Suppressor macrophage treated with lipopolysaccharide for 4 hours (primary cell): ENCODE measurements at places on chromosomes 13 and 19.

DNA sequence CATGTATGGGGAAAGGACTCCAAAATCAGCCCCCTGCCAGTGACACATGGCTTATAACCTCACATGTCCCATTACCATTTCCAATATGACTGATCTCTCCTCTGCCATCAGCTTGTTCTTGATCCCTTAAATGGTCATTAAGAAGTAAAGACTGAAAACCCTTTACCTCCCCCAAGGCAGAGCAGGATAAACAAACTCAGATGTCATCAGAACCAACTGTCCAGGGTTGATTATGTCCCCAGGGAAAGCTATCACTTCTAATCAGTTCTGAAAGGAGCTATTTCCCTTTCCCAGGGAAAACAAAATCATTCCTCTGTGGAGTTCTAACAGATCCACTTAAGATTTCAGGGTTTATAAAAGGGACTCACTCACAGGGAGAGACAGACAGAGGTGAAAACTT lies 350.9 kb downstream of the SUCLA2 start:
- no peak for DNase-seq

DNA sequence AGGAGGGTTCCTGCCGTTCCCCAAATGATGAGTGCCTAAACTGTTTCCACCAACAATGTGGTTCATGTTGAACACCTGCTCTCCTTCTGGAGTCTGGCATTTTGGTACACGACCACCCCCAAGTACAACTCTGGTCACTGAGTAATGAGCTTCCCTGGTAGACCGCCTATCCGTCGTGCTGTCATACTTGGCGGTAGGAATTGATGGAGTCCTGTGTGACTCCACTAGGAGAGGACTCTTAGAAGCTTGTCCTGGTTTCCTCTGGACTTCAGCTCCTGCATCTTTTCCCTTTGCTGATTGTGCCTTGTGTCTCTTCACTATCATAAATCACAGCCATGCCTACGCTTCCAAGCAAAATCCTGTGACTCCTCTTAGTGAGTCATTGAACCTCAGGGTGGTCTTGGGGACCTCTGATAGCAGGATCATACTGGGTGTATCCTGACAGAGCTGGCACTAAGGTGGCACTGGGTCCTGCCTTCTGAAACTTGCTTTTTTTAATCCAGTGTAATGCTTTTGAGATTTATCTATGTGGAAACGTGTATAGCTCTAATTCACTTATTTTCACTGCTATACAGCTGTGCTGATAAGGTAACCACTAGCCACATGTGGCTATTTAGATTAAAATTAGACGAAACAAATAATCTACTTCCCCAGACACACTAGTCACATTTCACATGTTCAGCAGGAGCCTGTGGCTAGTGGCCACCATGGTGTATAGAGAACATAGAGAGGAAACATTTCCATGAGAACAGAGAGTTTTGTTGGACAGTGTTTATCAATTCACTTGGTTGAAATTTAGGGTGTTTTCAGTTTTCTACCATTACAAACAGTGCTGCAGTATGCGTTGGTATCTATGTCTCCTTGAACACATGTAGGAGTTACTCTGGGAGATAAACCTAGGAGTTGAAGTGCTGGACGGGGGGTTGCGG lies 6.1 kb upstream of the ASF1B start:
- DNase-seq, result no peak

- no peak for DNase-seq
Measured at GRCh38 chr19:50562329-50562728, 5.9 kb downstream of the LRRC4B start.

DNA sequence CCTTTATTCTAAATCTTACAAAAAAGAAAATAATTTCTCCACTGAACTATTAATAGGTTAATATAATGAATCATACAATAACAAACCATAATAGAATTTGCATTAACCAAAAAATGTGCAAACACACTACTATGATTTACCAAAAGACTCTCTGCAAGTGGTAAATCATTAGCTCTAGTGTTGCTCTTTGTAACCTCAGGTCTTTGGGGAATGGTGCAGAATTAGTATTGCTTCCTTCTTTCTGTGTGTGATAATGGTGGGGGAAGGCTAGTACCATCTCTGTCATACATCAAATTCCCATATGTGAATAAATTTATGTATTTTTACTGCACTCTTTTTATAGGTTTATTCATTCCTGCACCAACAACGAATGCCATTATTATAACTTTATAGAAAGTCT lies 105.1 kb downstream of the COG6 start:
- no peak for DNase-seq

GRCh38 chr19:57057036-57057686 lies 62.6 kb upstream of the USP29 start:
- DNase-seq, result no peak

- DNase-seq, result peak; percentile 86
Measured at GRCh38 chr19:55341171-55341588, 1.5 kb downstream of the KMT5C start.

- no peak for DNase-seq
Measured at GRCh38 chr13:90375851-90376250, 971.6 kb upstream of the MIR17HG start.

GRCh38 chr19:38411041-38411712 lies 8.3 kb downstream of the FAM98C start:
- DNase-seq, result no peak

DNA sequence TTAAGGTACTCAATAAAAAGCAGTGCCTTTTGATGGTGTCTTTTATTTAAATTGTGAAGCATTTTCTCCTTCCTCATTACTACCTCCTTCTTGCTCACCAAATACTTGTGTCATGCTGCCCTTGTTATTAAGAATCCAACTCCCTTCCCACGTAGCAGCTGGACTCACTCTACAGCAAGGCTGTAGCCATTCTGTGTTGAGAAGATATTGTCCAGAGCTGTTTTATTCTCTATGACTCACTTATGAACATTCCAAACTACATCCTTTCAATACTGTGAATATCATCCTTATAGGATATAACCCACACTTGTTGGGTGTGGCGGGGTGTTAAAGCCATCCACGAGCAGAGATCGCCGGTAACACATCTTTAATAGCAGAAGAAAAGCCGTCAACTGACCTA lies 1671.5 kb upstream of the SLC10A2 start:
- no peak for DNase-seq

DNA sequence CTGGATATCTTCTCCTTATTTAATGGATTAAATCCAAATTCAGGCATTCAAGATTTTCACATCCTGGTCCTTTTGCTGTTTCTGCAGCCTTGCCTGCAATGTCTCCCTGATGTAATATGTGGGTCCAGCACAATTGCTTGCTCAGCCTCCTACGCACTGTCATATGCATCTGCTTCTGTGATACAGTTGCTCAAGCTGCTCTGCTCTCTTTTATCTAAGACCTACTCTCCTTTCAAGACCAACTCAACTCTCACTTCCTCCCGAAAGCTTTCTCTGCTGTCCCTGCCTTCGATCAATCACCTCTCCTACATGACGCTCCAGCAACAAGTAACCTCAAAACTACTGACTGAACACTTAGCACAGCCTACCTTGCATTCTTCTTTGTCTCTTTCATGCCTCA lies 138.2 kb downstream of the DCLK1 start:
- DNase-seq, result peak; percentile 40

DNA sequence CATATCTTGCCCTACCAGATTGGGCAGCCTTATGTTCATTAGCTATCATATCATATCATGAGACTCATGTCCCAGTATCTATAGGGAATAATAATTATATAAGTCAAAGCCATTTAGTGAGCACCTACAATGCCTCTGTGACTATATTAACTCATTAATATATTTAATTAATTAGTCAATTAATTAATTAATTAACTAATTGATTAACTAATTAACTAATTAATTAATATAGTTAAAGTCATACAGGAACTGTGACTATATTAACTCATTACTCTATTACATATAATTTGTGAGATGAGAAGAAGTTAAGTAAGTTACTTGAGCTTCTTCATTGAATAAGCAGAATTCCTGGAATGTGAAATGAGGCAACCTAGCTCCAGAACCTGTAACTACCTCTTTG lies 588.3 kb upstream of the SLITRK1 start:
- DNase-seq, result no peak

GRCh38 chr13:32093006-32093405 lies 61.4 kb downstream of the FRY start:
- DNase-seq, result no peak

GRCh38 chr19:8151767-8152035 lies 2.3 kb upstream of the FBN3 start:
- no peak for DNase-seq

DNA sequence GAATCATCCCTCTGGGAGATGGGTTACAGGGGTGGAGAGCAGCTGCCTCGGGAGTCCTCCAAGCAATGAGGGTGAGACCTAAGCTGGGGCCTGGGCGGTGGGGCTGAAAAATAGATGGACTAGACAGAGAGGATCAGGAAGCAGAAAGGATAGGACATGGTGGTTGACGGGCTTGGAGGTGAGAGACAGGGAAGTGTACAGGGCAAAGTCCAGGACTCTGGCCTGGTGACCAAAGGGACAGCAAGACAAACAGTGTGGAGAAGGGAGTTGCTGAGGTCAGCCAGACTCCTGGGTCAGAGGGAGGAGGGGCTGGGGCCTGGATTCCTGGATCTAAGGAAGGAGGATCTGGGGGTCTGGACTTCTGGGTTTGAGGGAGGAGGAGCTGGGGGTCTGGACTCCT lies 5.5 kb downstream of the PHLDB3 start:
- DNase-seq, result no peak

DNA sequence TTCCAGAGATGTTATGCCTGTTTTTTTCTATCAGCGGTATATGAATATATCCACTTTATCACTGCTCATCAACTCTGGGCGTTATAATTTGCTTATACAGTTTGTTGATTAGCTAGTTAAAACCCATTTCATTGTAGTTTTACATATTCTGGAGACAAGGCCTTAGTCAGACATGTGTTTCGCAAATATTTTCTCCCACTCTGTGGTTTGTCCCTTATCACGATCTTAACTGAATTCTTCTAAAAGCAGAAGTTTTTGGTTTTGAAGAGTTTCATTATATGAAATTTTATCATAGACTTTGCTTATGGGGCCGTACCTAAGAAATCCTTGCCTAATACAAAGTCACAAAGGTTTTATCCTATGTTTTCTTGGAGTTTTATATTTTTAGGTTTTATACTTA lies 84.6 kb downstream of the FRY start:
- DNase-seq, result peak; percentile 85

DNA sequence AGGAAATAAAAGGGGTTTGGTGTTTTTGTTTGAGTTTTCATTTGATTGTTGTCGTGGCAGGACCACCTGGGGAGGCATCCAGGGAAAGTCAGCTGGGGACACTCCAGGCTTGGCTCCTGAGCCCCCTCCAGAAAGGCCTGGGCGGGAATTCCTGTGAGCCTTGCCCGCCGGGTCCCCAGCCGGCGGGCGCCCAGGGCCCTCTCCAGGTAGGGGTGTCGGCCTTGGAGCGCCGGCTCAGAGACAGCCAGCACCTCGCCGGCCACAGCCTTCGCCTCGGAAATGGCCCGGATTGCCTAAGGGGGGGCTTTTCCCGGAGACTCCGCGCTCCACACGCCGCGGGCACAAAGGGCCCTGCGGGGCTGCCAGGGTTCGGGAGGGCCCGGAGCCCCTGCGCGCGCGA lies 125.0 kb downstream of the TNFRSF19 start:
- no peak for DNase-seq

DNA sequence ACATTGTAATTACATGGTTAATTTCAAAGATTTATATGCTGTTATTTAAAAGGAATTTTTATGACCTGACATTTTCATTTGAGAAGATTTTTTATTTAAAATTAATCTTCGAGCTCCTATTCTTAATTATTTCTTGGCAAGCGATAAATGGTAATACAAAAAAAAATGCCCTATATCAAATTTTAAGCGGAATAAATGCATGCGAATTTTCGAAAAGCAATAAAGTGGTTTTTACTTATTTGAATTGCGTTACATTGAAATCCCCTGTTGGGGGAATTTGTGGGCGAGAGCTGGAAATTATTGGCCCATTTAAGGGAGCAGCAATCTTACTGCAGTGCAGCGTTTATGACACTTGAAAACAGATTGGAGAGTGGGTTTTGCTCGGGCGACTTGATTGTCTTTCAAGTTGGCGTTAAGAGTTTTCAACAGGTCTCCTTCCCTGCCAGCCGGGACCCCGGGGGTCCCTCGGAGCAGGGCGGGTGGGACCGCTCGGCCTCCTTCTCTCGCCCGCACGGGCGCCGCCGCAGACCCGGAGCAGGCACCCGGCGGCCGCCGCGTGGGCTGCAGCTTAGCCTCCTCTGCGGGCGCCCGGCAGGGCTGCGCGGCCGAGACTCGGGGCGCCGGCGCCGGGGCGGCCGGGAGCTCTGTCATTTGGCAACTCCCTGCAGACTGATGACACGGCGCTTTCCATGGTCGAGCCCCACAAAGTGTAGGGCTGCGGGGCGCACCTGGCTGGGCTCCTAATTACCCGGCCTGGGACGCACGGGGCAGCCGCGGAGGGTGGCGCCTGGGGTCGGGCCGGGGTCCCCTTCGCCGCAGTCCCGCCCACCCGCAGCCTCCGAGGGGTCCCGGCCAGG lies 255.1 kb upstream of the SOX21 start:
- DNase-seq, result no peak

- DNase-seq, result no peak
Measured at GRCh38 chr13:33467556-33467955, 182.0 kb upstream of the STARD13 start.

DNA sequence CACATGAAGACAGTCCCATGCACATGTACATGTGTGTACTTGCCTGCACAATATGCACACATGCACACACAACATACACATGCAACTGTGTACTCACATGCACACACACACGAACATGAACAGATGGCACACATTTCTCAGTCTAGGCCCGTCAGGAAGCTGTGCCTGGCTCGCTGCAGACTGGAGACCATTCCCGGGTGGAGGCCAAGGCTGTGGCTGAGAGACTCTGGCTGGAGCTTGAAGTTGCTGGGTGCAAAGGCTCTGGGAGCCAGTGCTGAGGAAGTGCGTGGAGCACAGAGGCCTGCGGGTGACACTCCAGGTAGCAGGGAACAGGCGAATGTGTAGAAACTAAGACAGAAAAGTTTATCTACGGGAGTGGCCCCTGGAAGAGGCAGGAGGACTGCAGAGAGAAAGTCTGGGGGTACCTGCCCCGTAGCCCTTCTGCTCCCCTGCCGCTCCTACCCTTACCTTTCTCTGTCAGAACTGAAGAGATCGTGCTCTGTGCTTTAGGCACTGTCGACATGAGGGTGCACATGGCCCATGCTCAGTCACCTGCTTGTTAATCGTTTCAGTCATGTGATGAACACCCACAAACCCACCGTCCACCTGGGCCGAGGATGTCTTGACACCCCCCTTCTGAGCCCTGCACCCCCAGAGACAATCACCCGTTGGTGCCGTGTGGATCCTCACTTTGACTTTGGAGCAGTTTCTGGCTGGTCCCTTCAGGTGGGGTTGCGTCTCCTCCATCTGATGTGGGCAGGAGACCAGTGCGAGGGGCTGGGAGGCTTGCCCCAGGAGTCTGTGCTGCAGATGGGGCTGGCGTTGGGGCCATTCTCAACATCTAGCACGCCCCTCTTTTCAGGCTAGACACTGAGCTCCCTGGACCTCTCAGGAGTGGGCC lies 69.4 kb downstream of the TEX29 start:
- DNase-seq, result no peak
